ENCODE measurements at places on chromosomes 1 and 21.

- DNase-seq = no peak
Measured at GRCh38 chr21:40512590-40512989, 334.4 kb downstream of the DSCAM start.

DNA sequence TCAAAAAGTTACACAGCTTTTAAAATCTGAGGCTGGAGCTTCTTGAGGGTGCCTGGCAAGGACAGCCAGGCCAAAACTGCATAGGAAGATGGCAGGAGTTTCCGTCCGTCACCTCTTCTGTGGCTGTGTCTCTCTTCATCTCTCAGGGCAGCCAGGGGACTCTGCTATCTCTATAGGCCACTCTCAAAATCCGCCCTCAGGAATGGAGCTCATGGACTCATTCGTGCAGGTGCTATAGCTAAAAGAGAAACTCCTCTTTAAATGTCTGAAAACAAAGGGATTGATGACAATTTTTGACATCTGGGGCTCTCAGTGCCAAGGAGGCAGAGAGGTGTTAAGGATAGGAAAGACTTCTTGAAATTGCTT, 27.2 kb downstream of the OVAAL start:
- DNase-seq = no peak

- DNase-seq = no peak
Measured at GRCh38 chr1:167599957-167600581, 30.0 kb upstream of the RCSD1 start.

DNA sequence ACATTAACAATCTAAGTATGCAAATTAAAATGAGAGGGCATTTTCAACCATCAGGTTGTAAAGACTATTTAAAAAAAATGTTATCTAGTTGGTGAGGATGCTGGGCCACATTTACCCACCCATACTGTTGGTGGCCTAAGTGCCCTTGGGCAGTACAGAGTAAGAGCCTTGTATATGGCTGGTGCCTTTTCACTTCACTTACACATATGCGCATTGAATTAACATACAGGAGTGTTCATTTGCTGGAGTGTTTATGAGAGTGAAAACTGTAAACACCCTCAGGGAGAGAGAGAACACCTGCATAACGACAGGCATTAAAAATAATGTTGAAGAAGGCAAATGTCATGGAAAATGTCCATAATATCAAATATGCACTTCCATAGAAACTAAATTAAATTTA, 427.1 kb downstream of the PCP4 start:
- no peak for DNase-seq

- DNase-seq = no peak
Measured at GRCh38 chr1:229208481-229208880, 62.4 kb upstream of the RAB4A start.

- DNase-seq = no peak
Measured at GRCh38 chr1:229158927-229159326, 112.0 kb upstream of the RAB4A start.

DNA sequence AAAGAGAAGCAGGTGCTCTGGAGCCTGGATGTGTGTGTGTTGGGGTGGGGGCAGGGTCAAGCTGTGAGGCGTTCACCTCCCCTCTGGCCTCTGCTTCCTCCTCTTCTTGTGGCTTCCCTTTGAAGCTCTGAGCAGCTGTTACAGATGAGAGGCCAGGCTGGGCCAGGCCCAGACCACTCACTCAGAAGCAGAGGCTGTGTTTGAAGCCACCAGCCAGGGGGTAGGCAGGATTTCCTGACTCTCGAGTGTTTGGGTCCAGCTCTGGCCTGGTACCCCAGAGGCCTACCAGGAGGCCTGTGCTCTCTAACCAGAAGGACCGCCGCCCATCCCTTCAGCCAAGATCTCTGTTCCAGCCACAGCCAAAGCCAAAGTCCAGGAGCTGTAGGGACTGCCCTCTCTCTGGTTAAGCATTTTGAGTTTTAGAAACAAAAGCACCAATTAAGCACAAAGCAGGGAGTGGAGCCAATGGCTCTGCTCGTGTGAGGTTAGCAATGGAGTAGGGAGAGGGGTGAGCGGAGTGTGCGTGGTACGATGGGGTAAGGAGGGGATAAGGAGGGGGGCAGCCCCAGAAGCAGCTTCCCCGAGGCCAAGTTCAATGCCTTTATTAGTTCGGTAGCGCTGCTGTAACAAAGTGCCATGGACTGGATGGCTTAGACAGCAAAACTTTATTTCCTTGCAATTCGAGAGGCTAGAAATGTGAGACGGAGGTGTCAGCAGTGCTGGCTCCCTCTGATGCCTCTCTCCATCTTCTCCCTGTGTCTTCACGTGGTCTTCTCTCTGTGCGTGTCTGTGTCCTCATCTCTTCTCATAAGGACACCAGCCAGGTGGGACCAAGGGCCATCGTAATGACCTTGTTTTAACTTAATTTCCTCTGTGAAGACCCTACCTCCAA, 20.5 kb downstream of the RCSD1 start:
- no peak for DNase-seq

- no peak for DNase-seq
Measured at GRCh38 chr1:220786337-220787068, at the start of gene MTARC1. Gene MTARC1 (plus strand): TSS chr1:220786913. CDS start chr1:220786945, 32 bp downstream.

- DNase-seq = no peak
Measured at GRCh38 chr1:98668733-98669132, 7.2 kb downstream of the SNX7 start.
